ENCODE measurements at places on chromosomes 2 and 18. TPM values are rescaled to one million over a fixed set of nuclear protein-coding genes. Genes with fewer than 3 reads are reported as not detected.

GRCh38 chr2:46276642-46277041 lies 20.6 kb upstream of the EPAS1 start:
- peak; percentile 46 for DNase-seq

DNA sequence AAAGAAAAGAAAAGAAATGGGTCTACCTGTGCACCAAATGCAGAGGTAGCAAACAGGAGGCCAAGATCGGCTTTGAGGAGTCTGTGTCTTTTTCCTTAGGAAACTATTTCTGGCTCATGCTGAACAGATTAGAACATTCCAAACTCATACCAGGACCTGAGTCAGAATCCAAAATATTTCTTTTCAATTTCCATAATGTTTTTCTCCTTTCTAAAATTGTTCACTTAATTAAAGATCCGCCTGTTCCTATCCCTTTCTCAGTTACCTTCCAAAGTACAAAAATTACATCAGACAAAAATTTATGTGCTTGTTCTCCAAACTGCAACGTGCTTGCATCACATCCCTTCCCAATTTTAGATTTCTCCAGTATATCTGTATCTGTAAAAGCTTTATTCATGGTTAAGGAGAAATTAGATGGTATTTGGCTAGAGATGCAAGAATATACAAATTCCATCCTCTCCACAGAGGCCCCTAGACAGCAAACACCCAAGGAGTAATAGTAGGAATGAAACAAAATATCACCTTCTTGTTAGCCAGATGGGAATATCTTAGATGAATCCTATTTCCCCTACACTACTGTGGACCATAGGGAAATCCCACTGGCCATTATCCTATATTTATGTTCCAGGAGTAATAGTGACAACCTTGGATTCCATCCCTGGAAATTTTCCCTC lies 130.6 kb downstream of the LNPK start:
- no peak for DNase-seq

GRCh38 chr18:21743166-21743832 lies 2.7 kb downstream of the MIB1 start:
- DNase-seq: no peak

- DNase-seq: no peak
Measured at GRCh38 chr2:27724191-27724590, 47.3 kb upstream of the MRPL33 start.

ECEL1 gene
- total RNA-seq: not detected

Measured in fibroblast of villous mesenchyme (primary cell).